Myocyte (in vitro differentiated cells): ENCODE measurements at places on chromosomes 7 and 10. TPM values are rescaled to one million over a fixed set of nuclear protein-coding genes. Genes with fewer than 3 reads are reported as not detected.

GRCh38 chr10:290026-290725, 154.9 kb downstream of the ZMYND11 start:
- DNase-seq, result peak; percentile 44

- DNase-seq, result peak; percentile 51
Measured at GRCh38 chr10:76117949-76118348, 686.5 kb downstream of the LRMDA start.

DNA sequence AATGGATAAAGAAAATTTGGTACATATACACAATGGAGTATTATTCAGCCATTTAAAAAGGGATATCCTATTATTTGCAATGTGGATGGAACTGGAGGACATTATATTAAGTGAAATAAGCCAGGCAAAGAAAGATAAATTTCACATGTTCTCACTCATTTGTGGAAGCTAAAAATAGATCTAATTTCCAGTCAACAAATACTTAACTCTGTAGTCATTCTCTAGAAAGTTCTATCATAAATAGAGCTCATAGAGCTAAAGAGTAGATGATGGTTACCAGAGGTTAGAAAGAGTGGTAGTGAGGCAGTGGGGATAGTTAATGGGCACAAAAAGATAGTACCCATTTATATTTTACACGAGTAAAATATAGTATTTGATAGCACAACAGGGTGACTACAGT, 104.2 kb upstream of the SLC13A1 start:
- peak; percentile 24 for DNase-seq

DNA sequence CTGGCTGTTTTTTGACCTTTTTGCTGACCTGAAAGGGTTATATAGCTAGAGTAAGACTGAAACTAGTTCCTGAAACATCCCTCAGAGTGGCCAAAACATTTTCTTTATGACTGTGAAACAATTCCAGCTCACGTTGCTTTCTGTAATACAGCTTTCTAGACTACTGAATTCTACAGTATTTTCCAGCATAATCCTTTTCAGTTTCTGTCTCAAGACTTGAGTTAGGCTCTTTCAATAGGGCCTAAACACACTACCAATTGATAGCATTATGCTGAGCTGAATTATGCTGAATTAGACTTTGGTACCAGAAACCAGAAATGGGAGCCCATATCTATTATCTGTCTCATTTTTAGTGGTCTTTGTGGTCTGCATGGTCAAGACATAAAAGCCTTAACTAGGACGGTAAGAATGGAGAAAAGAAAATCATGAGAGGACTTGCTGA, 72.6 kb downstream of the EPDR1 start:
- no peak for DNase-seq

- no peak for DNase-seq
Measured at GRCh38 chr10:28554009-28554408, 21.1 kb downstream of the WAC start.

DNA sequence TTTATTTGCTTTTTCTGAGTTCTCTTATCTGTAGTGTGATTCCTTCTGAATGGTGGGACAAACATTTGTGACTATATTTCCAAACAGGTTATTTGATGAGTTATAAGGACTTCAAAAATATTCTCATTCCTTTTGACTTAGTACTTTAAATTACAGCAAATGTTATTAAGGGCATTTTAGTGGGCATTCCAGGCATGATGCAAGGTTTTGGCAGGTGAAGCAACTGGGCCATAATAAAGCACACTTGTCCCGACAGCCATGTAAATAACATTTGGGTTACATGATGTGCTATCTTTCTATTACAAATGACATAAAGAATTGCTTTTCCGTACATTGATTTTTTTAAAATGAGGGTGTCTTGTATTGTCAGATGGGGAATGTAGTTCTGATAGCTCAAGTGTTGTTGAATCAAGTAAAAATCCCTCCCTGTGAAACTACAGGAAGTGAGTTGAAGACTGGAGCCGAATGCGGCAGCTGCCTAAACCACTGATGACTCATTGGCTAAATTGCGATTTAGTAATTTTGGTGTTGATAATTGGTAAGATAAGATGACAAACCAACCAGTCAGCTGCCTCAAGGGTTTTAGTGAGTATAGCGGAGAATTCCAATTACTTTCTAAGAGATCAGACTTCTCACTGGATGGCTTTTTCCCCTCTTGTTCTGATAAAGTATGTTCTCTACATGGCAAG, 231.3 kb upstream of the NPY start:
- DNase-seq, result peak; percentile 95

GRCh38 chr10:53624722-53625121, 852.1 kb upstream of the MBL2 start:
- DNase-seq, result no peak

DNA sequence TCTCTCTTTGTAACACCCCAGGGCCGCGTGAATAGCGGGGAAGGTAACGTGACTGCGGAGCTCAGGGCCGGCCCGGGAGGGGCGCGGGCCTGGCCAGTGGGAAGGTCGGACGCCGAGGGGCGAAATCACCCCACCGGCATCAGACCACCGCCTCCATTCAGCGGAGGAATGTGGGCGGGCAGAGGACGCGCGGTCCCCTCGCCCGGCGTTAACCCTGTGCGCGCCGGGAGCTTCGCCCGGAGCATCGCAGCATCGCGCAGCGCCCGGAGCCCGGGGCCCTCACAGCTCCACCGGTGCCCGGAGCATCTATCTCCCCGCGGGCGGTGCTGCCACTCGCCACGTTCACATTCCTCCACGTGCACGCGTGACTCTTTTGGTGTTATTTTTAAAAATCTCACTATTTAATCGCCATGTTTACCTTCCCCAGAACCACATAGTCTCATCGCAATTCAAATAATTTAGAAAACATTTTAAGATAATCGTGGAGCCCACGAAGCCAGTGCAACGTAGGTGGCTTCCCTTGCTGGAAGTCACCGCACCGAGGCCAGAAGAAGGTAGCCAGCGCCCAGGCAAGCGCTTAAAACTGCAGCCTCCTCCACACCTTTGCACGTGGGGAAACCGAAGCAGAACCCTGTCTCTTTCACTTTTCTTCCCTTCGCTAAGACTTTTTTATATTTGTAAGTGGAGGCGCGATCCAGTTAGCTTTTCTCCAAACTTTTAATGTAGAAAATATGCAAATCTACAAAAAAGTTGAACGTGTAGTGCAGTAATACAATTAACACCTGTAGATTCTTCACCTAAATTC, 21.8 kb downstream of the FGFBP3 start:
- peak; percentile 49 for DNase-seq

- no peak for DNase-seq
Measured at GRCh38 chr7:17983221-17984062, 43.1 kb upstream of the SNX13 start.

DNA sequence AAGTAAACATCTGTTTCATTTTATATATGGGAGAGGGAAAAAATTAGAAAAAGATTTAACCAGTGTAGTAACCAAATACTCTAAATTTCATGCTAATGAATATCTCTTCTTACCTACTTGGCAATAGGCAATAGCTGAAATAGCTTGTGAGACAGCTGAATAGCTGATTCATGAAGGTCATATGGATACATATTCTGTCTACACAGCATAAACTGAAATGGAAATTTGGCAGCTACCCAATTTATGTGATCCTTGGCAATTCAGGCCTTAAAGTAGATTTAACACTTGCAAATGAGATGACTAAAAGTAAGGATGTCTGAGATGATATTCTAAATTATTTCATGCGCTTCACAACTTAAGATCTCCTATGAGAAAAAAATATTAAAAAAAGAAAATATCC, 261.2 kb upstream of the SEMA3A start:
- peak; percentile 11 for DNase-seq

DNA sequence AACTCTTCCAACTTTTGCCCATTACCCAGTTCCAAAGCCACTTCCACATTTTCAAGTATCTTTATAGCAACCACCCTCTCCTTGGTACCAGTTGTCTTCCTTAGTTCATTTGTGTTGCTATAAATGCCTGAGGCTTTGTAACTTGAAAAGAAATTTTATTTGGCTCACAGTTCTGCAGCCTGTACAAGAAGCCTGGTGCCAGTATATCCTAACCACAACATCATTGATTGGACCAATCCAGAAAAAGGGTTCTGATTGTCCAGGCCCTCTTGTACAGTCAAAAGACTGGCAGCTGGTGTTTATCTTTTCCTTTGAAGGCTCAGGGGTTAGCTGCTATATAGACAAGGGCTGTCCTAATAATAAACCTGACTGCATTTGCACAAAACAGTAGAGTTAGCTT, 21.1 kb upstream of the ABCC2 start:
- peak; percentile 85 for DNase-seq

- no peak for DNase-seq
Measured at GRCh38 chr7:39810710-39811109, 139.3 kb upstream of the CDK13 start.

GRCh38 chr7:30040938-30041337, 12.7 kb downstream of the PLEKHA8 start:
- no peak for DNase-seq

DNA sequence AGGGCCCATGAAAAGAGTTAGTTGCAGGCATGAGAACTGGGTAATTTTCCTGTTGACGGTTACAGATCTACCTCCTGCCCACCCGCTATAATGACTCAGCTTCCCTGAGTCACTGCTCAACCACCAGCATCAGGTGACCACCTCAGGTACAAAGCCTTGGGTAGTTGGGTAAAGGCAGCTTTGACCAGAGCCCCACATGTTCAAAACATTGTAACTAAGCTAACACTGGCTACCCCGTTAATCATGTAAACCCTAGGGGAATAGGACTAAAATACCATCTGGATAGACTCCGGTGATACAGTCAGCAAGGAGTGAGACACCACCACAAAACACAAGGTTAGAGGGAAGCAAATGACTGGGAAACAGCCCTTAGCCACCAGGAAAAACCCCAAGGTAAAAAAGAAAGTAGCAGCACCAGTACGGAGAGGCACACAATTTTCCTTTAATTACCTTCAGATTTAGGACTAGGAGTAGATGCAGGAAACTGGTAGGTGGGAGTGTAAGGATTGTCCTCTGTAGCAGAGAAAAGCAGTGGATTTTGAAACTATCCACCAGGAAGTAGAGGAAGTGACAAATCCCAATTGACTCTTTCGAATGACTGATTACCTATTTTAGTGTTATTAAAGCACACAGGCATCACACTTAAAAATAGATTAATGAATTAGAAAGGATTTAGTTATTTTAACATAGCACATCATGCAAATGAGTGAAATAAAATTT, 103.5 kb upstream of the PDLIM1 start:
- DNase-seq, result no peak

- no peak for DNase-seq
Measured at GRCh38 chr7:35521941-35522340, 173.0 kb downstream of the HERPUD2 start.

DNA sequence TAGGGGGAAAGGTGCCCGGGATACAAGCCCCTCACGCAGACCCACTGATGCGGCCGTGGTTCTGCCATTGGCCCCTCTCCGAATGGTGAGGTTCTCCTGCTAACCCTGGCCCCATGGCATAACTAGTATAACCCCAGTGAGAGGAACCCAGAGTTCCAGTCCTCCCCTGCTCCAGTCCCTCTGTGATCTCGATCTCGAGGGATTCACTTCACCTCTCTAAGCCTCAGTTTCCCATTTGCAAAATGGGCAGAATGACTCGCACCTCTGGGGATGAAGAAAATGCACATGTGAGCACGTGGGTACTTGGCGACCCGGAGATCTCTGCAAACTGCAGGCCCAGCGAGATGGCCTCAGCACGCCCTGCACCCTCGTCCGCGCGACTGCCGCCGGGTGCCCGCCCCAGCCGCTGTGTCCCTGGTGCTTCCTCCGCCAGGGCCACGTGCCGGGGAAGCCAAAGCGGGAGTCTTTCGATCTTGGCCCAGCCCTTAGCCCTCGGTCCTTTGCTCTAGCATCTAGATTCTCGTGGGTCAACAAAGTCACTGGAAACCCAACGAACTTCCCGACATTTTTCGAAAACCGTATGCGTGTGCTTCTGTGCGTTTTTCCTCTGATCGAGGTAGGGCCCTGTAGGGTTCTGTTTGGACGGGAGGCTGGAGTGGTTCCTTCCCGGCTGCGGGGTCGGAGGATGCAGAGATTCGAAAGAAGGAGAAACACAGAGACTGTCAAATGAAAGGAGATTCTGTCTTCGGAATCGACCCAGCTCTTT, 169.8 kb downstream of the UBE2H start:
- DNase-seq, result no peak

DNA sequence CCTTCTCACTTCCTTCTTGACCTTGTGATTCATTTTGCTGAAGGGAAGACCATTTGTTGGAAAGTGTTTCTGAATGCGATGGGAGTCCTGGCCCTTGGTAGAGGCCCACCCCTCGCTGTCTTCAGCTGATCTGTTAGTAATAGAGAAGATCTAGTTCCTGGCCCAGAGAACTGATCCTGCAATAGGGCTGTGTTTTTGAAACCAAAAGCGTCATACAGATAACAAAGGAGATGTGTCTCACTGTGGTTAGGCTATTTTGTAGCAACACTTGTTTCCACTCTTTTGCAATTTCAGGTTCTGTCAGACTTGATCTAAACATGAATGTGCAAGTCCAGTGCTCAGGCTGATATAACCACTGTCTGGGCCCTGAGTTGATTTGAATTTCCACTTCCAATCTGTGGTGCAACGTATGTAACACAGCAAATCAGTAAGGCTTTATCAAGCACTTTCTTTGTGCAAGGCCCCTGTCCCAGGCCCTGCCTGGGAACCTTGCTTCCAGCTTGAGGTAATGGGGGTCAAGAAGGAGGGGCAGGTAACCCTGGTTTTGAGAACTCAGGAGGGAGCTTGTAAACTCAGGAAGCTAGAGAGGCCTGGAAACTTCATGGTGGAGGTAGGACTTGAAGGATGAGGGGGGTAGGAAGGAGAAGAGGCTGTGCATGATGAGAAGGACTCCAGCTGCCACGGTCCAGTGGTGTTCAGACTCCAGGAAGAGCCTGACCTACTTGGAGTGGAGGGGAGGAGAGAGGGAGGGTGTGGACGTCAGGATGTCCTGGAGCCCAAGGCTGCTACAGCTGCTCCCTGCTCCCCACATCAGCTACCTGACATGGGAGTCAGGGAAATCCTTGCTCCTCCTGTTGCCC, 42.2 kb upstream of the SRGN start:
- DNase-seq, result no peak

DNA sequence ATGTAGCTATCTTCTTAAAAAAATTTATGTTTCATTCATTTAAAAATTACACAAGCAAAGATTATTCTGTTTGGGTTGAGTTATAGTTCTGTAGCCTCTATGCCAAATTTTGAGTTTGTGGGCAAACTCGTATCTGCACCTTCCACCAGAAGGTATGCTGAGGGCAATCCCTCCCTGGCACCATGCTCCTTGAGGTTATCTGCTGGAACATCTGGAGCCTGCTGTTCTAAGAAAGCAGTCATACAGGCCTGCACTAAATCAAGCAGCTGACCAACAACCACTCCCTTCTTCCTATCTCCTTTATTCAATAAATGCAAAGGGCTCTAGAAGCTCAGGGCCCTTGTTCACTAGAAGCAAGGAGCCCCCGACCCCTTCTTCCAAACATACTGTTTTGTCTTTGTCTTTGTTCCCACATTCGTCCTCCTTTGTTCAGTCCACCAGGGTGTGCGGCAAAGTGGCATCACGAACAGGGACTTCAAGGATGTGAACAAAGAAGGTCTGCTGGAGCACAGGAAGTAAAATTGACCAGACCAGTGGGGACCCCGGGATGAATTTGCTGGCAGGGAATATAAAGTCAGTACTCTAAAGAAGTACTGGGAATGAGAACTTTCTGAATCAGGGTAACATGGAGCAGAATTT, 36.4 kb downstream of the OR13A1 start:
- DNase-seq, result no peak

Gene PON1
- total RNA-seq, result not detected in 2 replicates

Gene CALHM3
- total RNA-seq, result not detected in 2 replicates

Gene EPHA1
- not detected in 2 replicates for total RNA-seq

Gene CLEC2L
- not detected in 2 replicates for total RNA-seq

Gene GSTO2
- not detected in 2 replicates for total RNA-seq

Gene OR9A4
- total RNA-seq, result not detected in 2 replicates

Gene LIPF
- 1.7 and 2.4 TPM in 2 replicates for total RNA-seq

Gene RBAK
- total RNA-seq, result 13.5 and 14.6 TPM in 2 replicates

Gene EPO
- 0.16 and 0.88 TPM in 2 replicates for total RNA-seq

Gene HABP2
- total RNA-seq, result not detected in 2 replicates
